ENCODE measurements at places on chromosomes 1 and 21.

DNA sequence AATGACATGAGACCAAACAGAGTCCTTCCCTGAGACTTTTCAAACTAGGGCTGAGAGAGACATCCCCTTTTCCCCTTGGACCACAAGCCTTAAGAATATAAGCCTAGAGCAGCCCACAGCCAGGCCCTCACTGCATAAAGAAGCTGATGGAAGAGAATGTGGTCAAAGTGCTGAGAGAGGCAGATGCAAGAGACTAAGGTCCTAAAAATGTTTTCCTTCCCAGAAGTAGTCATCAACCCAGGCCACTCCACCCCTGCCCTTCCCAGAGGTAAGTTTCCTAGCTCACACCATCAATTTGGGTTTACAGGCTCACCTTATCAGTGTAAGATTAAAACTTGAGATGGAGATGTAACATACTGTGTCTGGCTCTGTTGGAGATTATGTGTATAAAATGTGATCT, 58.2 kb downstream of the BCAR3 start:
- no peak for DNase-seq

GRCh38 chr1:161069731-161070270, at the start of gene ARHGAP30:
Gene ARHGAP30 (minus strand): TSS chr1:161069891. CDS start chr1:161069624, 267 bp downstream.
- peak; percentile 82 for DNase-seq

DNA sequence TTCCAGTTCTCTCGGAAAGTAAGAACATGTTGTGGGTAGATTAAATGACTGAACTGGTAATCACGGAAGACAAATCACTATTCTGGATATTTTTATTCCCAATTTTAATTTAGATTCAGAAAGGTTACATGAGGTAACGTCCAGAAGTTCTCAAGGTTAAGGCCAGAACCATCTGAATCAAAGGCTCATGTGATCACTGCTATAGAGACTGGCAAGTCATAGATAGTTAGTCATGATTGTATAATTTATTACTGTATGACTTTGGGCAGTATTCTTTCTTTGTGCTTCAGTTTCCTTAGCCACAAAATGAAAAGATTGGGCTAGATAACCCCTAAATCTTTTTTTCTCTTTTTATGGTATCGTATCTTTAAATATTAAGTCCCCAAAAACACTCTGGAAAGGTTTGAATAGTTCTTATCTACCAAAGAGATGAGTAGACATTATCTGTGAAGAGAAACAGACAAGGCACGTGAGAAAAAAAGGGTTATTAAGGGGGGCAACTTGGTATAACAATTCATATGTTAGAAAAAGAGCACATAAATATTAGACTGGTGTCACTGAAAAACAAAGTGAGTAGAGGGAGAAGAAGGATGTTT, 241.0 kb downstream of the PTPRC start:
- no peak for DNase-seq

DNA sequence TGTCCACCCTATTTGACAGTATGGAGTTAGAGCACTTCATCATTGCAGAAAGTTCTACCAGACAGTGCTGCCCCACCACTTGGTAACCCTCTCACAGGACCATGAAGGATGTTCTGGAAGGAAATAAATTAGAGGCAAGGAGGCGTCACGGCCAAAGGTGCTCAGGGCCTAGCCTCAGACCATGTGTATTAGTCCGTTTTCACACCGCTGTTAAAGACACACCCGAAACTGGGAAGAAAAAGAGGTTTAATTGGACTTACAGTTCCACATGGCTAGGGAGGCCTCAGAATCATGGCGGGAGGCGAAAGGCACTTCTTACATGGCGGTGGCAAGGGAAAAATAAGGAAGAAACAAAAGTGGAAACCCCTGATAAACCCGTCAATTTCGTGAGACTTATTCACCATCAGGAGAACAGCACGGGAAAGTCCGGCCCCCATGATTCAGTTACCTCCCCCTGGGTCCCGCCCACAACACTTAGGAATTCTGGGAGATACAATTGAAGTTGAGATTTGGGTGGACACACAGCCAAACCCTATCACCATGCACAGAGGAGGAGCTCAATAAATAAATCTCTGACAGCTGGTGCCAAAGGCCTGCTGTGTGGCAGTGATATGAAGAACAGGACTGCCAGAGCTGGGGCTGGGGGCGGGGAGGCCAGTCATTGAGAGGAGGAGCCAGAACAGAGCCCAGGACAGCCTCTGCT, 75.8 kb downstream of the FHAD1 start:
- DNase-seq, result no peak

GRCh38 chr1:10211805-10212410, 1.5 kb downstream of the KIF1B start:
- DNase-seq, result no peak

DNA sequence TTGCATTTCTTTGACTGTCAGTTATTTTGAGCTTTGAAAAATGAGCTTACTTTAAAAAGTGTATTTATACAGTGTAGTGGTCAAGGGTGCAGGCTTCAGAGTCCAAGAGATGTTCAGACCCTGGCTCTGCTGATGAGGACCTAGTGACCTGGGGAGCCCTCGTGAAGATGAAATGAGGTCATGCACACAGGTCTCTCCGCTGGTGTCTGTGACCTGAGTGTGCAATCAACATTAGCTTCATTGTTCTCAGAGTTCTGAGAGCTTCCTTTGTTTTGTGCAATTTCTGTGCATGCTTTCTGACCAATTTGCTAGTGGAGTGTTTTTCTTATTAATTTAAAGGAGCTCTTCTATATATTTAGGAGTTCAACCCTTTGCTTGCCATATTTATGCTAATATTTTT, 71.3 kb downstream of the RIPK4 start:
- DNase-seq, result no peak

DNA sequence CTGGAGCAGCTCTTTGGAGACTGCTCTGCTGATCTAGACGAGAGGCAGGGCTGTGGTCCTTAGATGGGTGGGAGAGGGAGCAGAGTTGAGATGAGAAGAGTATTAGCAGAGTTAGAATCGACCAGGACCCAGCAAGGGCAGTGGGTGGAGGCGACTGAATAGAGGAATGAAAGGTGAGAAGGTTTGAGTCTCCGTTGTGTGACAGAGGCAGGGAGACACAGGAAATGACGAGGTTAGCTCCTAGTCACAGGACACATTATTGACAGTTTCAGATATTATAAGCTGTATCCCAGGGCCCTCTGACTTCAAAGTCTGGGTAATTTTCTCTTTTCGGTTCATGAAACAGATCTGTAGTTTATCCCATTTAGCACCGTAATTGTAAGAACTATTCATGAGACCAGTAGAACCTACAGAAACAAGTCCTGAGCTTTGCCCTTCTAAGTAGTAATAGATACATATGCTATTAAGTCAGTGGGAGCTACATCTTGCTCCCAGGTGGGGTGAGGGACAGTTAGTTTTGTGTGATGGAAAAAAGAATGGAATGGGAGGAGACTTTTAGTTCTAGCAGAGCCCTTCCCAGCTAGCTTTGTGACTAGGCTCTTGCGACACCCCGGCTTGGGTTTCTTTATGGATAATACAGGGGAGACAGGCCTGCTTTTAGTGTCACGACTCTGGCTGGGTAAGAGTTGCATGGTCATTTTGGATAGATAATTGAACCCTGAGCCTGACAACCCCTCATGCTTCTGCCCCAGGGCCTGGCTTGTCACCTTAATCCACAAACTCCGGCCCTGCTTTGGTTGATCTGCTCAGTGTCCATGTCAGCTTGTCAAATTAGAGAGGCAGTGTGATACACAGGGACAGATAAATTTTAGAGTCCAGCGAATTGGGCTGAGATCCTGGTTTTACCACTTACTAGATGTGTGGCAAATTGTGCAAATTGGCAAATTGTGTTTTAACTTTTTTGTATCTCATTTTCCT, 70.2 kb downstream of the UCK2 start:
- DNase-seq, result no peak

DNA sequence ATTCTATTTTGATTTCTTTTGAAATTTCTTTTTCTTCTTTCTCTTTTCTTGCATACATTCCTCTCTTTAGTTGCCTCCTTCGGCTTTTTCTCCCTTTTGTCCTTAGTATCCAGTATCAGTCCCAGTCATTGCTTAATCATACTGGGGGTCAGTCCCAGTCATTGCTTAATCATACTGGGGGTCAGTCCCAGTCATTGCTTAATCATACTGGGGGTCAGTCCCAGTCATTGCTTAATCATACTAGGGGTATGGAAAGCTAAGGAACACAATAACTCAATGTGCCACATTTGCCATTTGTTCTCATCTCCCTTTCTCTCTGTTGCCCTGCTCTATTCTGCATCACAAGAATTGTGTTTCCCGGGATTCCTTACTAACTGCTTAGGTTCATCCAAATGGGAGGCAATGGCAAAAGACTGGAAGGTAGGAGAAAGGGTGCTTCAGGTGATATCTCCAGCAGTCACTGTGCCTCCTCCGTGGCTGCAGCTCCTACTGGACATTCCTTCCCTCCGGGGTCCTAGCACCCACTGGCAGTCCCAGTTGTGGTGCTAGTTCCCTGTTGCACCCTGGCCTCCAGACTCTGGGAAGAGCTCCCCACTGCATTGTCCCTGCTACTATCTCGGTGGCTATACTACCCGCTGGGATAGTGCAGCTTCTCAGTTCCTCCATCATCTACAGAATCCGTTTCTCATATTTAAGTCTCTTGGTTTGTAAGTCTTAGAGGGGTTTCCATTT, 32.6 kb upstream of the LAMC1 start:
- no peak for DNase-seq

- DNase-seq, result no peak
Measured at GRCh38 chr1:27388337-27389005, 4.0 kb upstream of the GPR3 start.

- no peak for DNase-seq
Measured at GRCh38 chr1:175600721-175601440, 142.5 kb downstream of the TNR start.

GRCh38 chr1:27886744-27887143, 14.4 kb downstream of the THEMIS2 start:
- DNase-seq, result no peak

- DNase-seq, result no peak
Measured at GRCh38 chr1:43435146-43436145, 18.3 kb downstream of the HYI start.

- no peak for DNase-seq
Measured at GRCh38 chr1:53619367-53620060, 119.5 kb downstream of the GLIS1 start.

- DNase-seq, result no peak
Measured at GRCh38 chr1:207331354-207332313, 10.2 kb downstream of the CD55 start.

DNA sequence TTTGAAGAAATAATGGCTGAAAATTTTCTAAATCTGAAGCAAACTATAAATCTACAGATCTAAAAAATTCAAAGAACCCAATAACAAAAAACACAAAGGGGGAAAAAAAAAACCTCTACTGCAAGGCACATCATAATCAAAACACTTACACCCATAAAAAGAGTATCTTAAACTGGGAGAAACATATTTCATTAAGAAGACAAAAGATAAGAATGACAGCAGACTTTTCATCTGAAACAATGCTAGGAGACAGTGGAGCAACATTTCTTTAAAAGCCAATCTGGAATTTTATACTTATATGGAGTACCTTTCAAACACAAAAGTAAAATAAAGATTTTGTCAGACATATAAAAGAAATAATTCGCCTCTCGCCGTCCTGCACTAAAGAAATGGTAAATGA, 49.1 kb downstream of the COP1 start:
- DNase-seq, result no peak

DNA sequence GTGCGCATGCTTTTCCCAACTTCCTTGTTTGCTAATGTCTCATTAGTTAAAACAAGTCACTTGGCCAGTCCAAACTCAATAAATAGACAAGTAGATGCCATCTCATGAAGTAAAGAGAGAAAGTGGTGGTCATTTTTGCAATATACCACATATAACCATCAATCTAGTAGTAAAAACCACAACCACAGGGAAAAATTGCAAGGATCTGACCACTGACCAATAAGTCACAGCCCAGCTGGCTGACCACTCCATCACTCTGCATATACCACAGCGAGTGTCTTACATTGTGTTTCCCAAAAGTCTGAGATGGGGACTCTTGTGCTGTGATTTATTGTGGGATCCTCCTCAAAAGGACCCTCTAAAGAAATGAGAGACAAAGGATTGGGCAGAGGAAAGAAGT, 76.0 kb downstream of the FH start:
- DNase-seq, result no peak

DNA sequence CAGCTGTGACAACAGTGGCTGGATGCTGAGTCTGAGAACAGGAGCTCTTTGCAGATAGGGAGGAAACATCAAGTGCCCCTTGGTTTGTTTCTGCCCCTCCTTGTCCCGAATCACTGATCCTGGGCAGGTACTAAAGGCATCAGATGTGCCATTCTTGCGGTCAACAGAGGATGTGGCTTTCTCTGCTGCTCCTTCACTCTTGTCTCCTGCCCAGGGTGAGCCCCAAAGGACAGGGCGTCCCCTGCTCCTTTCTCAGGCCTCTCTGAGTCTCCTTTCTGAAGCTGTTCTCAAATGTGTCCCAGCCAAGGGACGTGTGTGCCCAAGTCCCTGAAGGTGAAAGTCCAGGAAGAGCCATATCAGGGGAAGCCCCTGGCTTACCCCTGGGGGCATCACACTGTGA, 31.7 kb downstream of the SLC37A1 start:
- DNase-seq, result no peak

GRCh38 chr1:70038025-70038424, 167.4 kb downstream of the LRRC40 start:
- DNase-seq, result no peak

DNA sequence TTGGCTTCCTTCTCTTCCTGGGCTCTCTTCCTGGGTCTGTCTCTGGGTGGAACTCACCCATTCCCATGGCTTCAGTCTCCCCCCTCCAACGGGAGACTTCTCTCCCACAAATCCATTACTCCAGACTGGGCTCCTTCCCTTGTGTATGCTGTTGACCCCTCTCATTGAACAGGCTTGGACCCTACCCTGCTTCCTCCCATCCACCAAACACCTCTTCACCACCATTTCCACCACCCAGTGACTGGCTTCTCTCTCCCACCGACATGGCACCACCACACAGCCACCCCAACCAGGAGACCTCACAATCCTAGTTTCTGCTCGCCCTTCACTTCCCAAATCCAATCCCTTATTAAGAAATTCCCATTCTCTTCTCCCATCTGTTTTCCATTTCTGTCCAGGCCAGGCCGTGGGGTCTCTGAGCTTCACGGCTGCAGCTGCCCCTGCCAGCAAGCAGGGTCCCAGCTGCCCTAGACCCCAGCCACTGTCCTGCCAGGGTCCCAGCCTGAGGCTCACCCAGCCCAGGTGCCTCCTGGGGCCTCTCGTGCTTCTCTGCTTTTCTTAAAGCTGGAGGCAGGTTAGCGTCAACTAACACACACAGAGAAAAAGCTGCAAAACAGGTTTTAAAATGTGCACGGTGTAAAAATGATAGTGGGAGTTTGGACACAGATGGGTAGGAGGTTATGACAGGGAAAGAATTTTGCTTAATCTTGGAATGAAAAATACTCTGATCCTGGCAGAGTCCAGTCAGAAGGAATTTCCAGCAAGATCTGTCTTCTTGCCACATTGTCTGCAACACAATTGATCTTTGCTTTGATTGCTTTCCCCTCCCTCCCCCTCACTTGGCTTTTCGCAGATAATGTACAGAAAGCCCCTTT, 383.8 kb upstream of the VAMP3 start:
- no peak for DNase-seq

GRCh38 chr1:89516055-89516454, 8.6 kb upstream of the LRRC8B start:
- no peak for DNase-seq
